ENCODE measurements at places on chromosomes 4 and X.

DNA sequence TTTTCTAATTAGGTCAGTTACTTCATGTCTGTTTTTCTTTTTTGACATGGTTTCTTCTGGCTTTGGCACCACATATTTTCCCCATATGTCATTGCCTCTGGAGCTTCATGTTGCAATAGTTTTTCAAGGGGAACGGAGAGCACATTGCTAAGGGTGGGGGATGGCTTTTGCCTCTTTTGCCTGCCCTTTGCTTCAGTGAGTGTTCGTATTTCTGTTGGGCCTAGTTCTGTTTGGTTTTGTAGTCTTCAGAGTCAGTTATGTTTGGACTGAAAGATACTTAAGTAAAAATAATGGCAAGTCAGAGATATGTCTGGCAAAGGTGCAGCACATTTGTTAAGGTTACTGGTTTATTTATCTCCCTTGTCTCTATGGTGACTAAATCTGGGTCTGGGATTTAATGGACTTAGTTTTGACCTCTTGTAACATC lies 29.1 kb downstream of the FHL1 start:
- DNase-seq = peak; percentile 87

DNA sequence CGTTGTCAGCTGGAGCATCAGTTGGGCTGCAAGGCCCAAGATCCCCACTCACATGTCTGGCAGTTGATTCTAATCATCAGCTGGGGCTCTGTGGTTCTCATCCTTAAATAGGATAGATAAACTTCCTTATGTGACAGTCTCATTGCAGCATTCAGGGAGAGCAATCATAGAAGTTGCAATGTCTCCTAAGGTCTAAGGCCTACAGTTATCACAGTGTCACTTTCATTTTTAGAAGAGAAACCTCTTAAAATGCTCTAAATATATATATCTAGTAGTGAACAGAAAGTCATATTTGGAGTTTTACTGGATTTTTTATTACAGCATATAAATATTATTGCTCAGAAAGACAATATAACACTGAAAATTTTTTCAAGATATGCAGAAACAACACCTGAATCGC lies 226.0 kb upstream of the PPP1R2C start:
- DNase-seq = no peak

- DNase-seq = no peak
These were observed 13.7 kb upstream of the CXCL5 start for GRCh38 chr4:74012130-74012529.

DNA sequence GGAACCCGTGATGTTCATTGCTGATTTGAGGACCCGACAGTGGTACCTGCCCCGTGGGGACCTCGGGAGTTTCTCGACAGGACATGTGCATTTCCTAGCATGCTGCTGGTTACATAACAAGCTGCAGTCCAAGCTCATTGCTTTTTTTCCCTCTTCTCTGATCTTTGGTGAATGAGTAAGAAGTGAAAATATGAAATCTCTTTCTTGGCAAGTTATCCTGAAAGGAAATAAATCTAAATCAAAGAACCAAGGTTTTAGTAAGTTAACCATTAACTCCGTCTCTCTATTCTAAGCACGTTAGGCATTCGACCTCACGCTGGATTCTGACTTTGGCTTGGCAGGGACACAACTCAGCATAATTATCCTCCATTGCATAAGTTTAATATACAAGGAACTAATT lies 86.6 kb downstream of the STK32B start:
- DNase-seq = peak; percentile 59

DNA sequence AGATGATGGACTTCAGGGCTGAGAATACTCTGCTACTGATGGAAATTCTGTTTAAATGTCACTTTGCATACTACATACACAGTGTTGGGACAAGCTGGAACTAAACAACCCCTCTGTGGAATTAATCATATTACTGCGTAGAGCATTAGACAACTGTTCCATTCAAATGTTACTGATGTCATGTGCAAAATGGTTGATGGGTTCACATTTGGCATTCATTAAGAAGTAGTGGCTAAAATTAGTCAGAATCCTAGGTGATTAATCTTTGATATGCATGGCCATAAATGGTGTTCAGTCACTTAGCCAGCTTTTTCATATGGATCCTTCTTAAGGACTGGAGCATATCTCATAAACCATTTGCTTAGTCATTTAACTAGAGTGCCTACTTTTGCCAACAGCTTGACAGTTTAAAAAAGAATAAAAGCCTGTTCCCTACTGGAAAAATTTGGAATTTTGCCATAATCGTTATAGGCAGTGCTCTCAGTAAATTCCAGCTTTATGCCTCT lies 105.2 kb downstream of the RNF150 start:
- DNase-seq = peak; percentile 99
